ENCODE measurements at places on chromosomes 16 and 17. TPM values are rescaled to one million over a fixed set of nuclear protein-coding genes. Genes with fewer than 3 reads are reported as not detected.

- no peaks in the 10 kb centered on the region for H3K36me3 ChIP-seq
- peak; percentile 97 for DNase-seq
- peak overlapping the region; percentile 15 for H3K4me3 ChIP-seq
- no peak overlapping the region for H3K27ac ChIP-seq
- H3K27me3 ChIP-seq, result no peaks in the 10 kb centered on the region
Measured at GRCh38 chr17:6496116-6496481, 51.8 kb downstream of the PIMREG start.

SLC22A31 gene
- total RNA-seq, result 9.7 TPM

- peaks cover 57% of the 10 kb centered on the region for H3K36me3 ChIP-seq
- no peaks in the 10 kb centered on the region for H3K27me3 ChIP-seq
- no peak overlapping the region for H3K27ac ChIP-seq
- H3K4me3 ChIP-seq, result peak overlapping the region; percentile 40
- DNase-seq, result no peak
Measured at GRCh38 chr16:11848842-11849241, 2.5 kb downstream of the RSL1D1 start.

CETP gene
- not detected for total RNA-seq

DNA sequence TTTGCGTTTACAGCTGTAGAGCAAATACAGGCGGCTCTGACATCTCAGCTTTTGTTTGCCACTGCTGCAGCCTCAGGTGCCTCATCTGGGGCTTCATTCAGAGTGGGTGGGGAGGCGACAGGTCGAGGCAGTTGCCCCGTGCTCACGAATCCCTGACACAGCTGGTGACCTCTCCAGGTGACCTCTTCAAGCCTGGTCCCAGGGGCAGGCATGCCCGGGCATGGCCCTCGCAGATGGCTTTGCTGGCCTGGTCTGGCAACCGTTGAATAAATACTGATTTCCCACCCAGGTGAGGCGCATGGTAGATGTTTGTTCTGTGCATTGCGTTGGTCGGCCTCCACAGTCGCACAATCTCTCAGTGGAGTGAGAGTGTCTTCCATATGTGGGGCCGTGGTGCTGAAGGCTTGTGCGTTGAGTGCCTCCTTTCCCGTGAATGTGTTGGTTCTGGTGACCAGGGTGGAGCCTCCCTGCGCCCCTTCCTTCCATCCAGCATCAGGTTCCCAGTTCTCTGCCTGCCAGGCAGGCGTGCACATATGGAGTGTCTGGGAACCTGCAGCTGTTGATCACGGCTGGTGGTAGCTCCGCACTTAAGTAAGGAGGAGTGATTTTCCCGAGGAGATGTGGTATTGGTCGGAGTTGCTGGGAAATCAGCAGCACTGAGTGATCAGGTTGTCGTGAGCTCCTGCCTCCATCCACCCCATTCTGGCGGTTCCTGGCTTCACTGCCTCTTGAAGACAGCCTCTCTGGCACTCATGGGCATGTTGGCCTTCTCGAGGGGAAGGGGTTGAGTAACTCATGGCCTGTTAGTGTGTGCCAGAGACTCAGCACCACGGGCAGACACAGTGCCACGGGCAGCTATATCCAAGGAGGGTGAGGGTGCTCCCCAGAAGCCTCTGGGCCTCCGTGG, 149.7 kb downstream of the RPTOR start:
- H3K4me3 ChIP-seq, result no peak overlapping the region

- no peak overlapping the region for H3K27ac ChIP-seq
- no peak overlapping the region for H3K4me3 ChIP-seq
- DNase-seq, result no peak
- H3K36me3 ChIP-seq, result no peaks in the 10 kb centered on the region
Measured at GRCh38 chr16:57900796-57901479, 70.0 kb downstream of the CNGB1 start.

FAM171A2 gene
- 46.8 TPM for total RNA-seq

DNA sequence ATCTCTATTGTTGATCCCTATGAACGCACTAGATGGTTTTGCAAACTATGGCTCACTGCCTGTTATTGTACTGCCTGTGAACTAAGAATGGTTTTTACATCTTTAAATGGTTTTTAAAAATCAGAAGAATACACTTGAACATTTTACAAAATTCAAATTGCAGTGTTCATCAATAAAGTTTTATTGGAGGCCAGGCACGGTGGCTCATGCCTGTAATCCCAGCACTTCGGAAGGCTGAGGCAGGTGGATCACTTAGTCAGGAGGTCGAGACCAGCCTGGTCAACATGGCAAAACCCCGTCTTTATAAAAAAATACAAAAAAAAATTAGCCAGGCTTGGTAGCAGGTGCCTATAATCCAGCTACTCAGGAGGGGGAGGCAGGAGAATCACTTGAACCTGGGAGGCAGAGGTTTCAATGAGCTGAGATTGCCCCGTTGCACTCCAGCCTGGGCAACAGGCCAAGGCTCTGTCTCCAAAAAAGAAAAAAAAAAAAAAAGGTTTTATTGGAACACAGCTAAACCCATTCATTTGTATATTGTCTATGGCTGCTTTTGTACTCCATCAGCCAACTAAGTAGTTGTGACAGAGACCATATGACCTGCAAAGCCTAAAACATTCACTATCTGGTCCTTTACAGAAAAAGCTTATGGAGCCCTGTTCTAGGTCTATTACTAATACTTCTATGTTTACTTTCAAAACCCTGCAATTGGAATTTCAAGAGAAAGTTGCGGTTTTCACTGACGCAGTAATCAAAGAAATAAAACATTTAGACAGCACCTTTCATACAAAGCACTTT, 18.9 kb downstream of the IKZF3 start:
- H3K27me3 ChIP-seq, result no peaks in the 10 kb centered on the region
- no peak for DNase-seq
- no peak overlapping the region for H3K4me3 ChIP-seq
- no peaks in the 10 kb centered on the region for H3K36me3 ChIP-seq
- H3K4me1 ChIP-seq, result no peaks in the 10 kb centered on the region

- no peak overlapping the region for H3K4me3 ChIP-seq
- no peaks in the 10 kb centered on the region for H3K4me1 ChIP-seq
- DNase-seq, result no peak
Measured at GRCh38 chr17:70259400-70259799, 90.1 kb downstream of the KCNJ2 start.

LITAFD gene
- total RNA-seq, result not detected

Data from endodermal cell (in vitro differentiated cells).